ENCODE measurements at places on chromosomes 7 and 10.

- DNase-seq, result no peak
Measured at GRCh38 chr7:140982508-140982907, 32.2 kb downstream of the MRPS33 start.

GRCh38 chr7:93014410-93014809 is 103.4 kb downstream of the SAMD9 start:
- DNase-seq, result no peak

- no peak for DNase-seq
Measured at GRCh38 chr10:95237376-95238170, 43.5 kb downstream of the ACSM6 start.

DNA sequence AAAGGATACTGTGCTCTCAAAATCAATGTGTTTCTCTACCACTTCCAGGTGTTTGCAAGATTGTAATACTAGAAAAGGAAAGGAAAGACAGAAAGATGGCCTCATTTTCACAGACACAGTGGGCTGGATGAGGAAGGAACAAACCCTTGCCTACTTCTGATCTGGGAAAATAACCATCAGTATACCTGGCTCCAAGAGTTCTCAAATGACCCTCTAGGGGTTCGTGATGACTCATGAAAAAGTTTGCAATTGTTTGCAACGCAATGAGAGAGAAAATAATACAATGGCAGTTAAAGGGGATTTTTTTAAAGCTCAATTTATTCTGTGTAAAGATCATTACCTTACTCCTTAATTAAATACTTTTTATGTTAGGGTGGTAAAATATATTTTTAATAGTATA is 197.6 kb upstream of the INHBA start:
- no peak for DNase-seq

GRCh38 chr7:21128062-21128817 is 299.6 kb upstream of the SP4 start:
- DNase-seq, result no peak

DNA sequence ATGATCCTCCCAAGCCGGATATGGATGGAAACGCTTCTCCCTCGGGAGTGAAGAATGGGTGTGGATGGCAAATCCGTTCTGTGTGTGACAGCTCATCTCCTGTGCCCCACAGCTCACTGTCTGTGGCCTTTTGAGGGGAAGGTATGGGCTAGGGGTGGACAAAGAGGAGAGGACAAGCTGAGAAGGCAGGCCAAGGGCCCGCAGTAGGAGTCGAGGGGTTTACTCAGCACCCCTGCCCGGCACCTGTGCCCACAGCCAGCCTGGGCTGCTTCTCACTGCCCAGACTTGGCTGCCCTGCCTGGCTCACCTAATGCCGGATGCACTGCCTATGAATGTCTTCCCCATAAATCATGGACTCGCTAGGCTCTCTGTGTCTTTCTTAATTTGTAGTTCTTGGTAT is 503.8 kb downstream of the TCERG1L start:
- DNase-seq, result no peak

DNA sequence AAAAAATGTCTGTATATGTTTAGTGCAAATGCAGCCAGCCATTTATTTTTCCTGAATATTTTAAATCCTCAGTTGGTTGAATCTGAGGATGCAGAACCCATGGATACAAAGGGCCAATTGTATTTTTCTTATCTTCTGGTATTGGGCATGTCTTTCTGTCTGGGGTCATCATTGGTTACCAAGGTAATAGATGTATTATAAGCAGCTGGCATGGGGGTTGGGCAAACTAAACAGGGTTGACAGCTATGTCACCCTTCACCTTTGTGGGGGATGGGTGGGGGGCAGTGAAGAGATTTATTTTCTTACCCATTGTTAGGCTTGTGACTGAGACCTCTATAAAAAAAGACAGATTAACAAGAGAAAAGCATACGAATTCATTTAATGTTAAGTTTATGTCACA is 38.8 kb downstream of the CDHR3 start:
- DNase-seq, result no peak

- no peak for DNase-seq
Measured at GRCh38 chr7:6026011-6026819, 5.0 kb upstream of the ANKRD61 start.

DNA sequence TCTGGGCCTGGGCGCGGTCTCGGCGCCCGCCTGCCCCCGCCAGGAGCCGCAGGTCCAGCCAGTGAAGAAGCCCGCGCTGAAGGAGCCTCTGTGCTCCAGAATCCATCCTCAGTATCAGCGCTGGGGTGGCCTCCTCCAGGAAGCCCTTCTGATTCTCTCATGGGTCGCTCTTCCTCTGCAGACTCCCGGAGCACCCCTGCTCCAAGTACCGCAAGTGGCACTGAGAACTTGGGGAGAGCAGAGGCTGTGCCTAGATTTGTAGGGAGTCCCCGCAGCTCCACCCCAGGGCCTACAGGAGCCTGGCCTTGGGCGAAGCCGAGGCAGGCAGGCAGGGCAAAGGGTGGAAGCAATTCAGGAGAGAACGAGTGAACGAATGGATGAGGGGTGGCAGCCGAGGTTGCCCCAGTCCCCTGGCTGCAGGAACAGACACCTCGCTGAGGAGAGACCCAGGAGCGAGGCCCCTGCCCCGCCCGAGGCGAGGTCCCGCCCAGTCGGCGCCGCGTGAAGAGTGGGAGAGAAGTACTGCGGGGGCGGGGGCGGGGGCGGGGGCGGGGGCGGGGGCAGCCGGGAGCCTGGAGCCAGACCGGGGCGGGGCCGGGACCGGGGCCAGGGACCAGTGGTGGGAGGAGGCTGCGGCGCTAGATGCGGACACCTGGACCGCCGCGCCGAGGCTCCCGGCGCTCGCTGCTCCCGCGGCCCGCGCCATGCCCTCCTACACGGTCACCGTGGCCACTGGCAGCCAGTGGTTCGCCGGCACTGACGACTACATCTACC is at the start of gene ALOX5:
Gene ALOX5 (plus strand): TSS at position 641 of the 774 bp plus-strand sequence. CDS start 64 bp downstream, at position 705.
- DNase-seq, result no peak

- no peak for DNase-seq
Measured at GRCh38 chr10:101284101-101284743, 55.0 kb upstream of the LBX1 start.

DNA sequence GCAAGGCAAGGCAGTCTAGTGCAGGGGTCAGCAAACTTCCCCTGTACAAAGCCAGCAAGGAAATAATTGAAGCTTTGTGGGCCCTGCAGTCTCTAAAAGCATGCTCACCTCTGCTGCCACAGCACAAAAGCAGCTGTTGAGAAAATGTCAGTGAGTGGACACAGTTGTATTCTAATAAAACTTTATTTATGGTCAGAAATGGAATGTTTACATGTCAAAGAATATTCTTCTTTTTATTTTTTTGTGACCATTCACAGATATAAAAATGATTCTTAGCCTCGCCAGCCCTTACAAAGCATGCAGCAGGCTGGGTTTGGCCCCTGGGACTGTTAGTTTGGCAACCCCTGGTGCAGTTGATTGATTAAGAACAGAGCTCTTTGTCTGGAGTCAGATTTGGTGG is 192.4 kb downstream of the BUB3 start:
- DNase-seq, result no peak

- no peak for DNase-seq
Measured at GRCh38 chr7:126799541-126799940, 453.2 kb downstream of the GRM8 start.

GRCh38 chr7:101096957-101097347 is 11.7 kb downstream of the TRIM56 start:
- no peak for DNase-seq

DNA sequence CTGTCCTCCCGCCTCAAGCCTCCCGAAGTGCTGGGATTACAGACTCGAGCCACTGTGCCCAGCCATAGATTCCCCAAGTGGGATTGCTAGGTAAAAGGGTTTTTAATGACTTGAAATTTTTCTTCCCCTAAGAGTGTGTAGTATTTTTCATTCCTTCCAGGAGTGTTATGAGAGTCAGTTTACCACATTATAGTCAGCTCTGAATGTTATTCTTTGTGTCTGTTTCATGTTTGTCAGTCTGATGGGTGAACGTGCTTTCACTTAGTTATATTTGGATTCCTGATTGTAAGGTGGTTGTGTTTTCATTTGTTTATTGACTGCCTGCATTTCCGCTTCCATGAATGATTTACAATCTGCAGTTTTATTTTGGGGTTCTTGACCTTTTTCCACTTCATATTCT is 6.3 kb downstream of the ZNF212 start:
- DNase-seq, result no peak

GRCh38 chr7:156989766-156990535 is 20.5 kb downstream of the MNX1 start:
- no peak for DNase-seq

- no peak for DNase-seq
Measured at GRCh38 chr10:27908231-27908630, 90.6 kb downstream of the ODAD2 start.

- no peak for DNase-seq
Measured at GRCh38 chr7:129423700-129424410, 10.4 kb upstream of the STRIP2 start.

GRCh38 chr7:155785536-155785935 is 26.7 kb downstream of the SHH start:
- no peak for DNase-seq

DNA sequence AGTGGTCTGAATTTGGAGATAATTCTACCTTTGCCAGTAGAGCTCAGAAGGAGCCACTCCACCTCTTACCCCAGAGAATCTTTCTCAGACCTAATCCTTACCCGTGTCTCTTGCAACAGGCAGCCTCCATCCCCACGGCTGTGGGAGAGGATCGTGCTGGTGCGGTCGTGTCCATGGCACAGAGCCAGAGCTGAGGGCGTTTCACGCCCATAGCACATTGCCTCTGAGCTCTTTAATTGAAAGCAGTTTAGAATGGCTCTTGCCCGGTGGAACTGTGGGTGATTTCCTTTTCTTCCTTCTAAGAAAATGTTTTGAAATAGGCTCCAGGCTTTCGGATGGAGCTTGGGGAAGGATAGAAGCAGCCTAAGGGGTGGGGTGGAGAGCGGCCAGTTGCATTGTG is 41.5 kb downstream of the PRF1 start:
- no peak for DNase-seq

DNA sequence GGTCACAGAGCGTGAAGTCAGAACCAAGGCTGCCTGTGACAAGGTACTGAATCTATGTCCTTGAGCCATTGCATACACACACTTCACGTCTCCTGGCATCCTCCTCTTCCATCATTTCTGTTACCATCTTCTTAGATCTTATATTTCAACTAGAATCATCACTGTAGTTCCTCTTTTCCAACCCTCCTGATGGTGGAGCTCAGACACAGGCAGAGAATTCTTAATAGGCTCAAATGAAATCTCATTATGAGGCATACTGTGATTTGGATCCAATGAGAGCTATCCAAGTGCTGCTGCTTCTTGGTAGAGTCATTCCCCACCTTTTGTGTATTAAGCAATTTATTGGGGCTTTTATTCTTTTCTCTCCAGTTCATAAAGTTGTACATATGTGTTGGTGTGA is 113.2 kb downstream of the CALCR start:
- no peak for DNase-seq

DNA sequence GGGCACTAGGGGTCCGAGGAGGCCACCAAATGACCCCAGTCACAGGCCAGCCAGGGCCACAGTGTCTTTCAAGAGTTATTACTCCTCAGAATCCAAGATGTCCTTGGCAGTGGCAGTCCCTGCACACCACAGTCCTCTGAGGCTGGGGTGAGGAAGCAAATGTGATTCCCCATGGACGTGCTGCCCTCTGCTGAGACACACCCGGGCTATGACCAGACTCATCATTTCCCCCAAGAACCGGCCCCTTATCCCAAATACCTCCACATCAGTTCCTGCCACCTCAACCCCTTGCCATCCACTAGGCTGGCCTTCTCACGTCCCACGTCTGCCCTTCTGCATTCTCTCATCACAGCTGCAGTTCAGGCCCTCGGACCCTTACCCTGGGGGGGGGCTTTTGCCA is 5.0 kb downstream of the PRKAG2 start:
- DNase-seq, result no peak

DNA sequence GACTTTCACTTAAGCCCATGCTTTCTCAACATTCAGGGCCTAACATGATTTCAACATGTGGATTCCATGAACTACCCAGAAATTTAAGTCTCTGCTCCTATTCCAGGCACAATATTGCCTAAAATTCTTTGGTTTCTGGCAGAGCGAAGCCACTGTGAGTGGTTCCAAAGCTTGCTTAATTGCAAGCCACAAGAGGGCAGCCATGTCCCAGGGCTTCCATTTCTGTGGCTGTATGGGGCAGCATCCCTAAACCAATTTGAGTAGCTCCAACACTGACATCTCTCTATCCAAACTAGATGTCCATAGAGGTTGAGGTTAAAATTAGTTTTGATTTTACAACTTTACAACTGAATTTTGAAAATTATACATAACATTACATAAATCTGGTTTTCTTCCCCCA is 56.3 kb upstream of the MDFIC start:
- DNase-seq, result no peak

DNA sequence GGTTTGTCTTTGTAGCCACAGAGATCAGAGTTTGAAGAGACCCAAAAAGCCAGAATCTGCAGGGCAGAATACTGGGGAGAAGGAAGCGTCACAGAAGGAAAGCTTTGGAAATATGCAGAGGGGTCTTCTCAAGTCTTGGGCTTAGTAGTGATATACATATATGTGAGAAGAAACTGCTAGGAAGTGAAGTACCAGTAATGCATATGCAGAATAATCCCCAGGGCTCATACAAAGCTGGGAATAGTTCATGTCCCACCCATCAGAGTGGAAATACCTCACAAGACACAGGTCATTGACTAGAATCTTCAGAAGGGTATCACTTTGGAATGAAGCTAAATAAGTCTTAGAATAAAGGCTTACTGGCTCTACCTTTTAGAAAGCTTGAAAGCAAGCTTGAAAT is 39.6 kb downstream of the C10orf71 start:
- DNase-seq, result no peak

GRCh38 chr10:118042336-118042735 is 4.4 kb downstream of the RAB11FIP2 start:
- DNase-seq, result no peak

- DNase-seq, result no peak
Measured at GRCh38 chr10:126384269-126384873, 3.9 kb downstream of the ADAM12 start.

DNA sequence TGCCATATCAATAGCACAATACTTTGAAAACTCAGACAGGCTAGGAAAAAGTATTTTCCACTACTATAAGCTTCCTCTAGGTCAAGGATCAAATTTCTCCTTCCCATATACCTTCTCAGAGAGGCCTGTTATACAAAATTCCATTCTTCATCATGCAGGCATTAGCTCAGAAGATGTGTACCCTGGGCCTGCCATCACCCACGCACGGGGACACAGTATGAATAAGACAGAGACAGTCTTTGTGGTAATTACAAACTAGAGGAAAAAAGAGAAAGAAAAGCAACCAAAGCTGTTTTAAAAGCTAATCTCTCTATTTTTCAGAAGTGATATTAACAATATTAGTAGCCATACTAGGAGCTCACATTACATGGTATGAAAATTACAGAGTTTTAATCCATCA is 236.8 kb upstream of the AOAH start:
- DNase-seq, result no peak

- no peak for DNase-seq
Measured at GRCh38 chr10:77907462-77907861, 19.1 kb downstream of the DLG5 start.

DNA sequence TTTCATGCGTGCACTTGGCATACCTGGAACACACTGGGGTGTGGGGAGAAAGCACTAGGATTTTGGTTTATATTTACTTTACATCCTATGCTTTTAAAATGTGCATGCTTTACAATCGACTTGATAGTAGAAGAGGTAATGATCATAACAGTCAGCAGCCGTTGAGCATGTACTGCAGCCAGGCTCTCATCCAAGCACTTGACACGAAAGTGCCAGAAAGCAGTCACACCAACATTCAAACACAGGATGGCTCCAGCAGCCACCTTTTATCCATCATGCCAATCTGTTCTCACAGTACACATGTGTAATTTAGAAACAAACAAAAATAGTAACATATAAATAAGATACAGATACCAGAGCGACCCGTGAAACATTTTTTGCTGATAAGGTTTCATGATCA is 1.2 kb upstream of the FAM241B start:
- DNase-seq, result peak; percentile 42

- DNase-seq, result no peak
Measured at GRCh38 chr7:128025819-128026218, 5.4 kb downstream of the LRRC4 start.

All from cerebellar nuclear complex (tissue), 1 donor.